ENCODE measurements at places on chromosomes 11 and 22. TPM values are rescaled to one million over a fixed set of nuclear protein-coding genes. Genes with fewer than 3 reads are reported as not detected.

Gene SLC22A6
- total RNA-seq: not detected

Gene CCDC15
- not detected for total RNA-seq

Gene SCN2B
- 0.11 TPM for total RNA-seq

Gene VPREB3
- not detected for total RNA-seq

GRCh38 chr11:1163911-1164735 lies 6.4 kb downstream of the MUC5AC start:
- H3K4me1 ChIP-seq: no peaks in the 10 kb centered on the region
- no peak overlapping the region for H3K27ac ChIP-seq
- H3K36me3 ChIP-seq: no peaks in the 10 kb centered on the region
- DNase-seq: no peak
- no peaks in the 10 kb centered on the region for H3K27me3 ChIP-seq

GRCh38 chr11:122173587-122173986 lies 57.6 kb upstream of the BLID start:
- peak overlapping the region; percentile 72 for H3K27ac ChIP-seq
- no peak for DNase-seq
- no peaks in the 10 kb centered on the region for H3K4me1 ChIP-seq
- peak overlapping the region; percentile 12 for H3K4me3 ChIP-seq
- H3K36me3 ChIP-seq: no peaks in the 10 kb centered on the region
- H3K27me3 ChIP-seq: no peaks in the 10 kb centered on the region

DNA sequence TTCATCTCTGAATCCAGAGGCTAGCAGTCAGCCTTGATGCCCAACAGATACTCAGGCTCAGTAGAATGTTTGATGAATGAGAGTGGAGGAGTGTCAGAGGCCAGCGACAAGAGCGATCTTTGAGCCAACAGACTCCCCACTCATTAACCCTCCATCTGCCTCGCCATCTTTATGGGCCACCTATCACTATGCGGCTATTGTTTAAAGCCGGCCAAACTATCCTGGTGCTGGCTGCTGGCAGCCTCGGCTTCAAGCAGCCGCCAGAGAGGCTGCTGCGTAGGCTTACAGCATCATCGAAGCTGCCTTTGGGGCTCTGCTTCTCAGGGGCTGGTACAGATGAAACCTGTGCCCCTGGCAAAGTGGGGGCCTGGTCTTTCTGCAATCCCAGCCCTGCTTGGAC lies 525.6 kb downstream of the INSC start:
- DNase-seq: no peak
- H3K36me3 ChIP-seq: no peaks in the 10 kb centered on the region
- H3K4me1 ChIP-seq: no peaks in the 10 kb centered on the region
- no peak overlapping the region for H3K4me3 ChIP-seq

DNA sequence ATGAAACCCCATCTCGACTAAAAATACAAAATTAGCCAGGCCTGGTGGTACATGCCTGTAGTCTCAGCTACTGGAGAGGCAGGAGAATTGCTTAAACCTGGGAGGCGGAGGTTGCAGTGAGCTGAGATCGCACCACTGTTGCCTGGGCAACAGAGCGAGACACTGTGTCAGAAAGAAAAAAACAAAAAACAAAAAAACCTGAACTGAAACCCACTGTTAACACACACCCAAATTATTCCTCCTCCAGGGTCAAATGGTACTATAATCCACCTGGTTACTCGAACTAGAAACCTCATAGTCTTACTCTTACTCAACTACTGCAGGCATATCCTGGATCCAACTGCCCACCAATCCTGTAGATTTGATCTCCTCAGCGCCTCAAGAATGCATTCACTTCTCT lies 35.5 kb downstream of the USP28 start:
- no peak overlapping the region for H3K27ac ChIP-seq
- no peaks in the 10 kb centered on the region for H3K27me3 ChIP-seq
- H3K4me1 ChIP-seq: no peaks in the 10 kb centered on the region
- no peak overlapping the region for H3K4me3 ChIP-seq
- DNase-seq: no peak
- peaks cover 32% of the 10 kb centered on the region for H3K36me3 ChIP-seq

GRCh38 chr11:92977401-92977800 lies 8.0 kb downstream of the MTNR1B start:
- DNase-seq: no peak
- no peaks in the 10 kb centered on the region for H3K27me3 ChIP-seq
- no peaks in the 10 kb centered on the region for H3K4me1 ChIP-seq
- H3K4me3 ChIP-seq: no peak overlapping the region
- H3K36me3 ChIP-seq: no peaks in the 10 kb centered on the region

DNA sequence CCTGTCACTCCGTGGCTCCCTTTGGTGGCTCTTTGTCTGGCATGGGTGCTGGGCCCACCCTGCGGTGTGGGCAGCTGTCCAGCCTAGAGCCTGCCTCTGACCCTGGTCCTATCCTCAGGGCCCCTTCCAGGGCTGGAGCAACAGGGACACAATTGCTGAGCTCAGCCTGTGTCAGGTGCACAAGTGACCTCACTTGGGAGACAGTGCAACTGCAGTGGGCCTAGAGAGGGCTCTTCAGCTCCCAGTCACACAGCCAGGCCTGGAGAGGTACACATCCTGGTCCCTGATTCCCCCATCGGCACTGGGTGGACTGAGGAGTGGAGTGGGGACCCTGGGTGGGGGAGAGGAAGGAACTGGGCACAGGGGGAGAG lies 43.9 kb downstream of the RTN4R start:
- H3K27ac ChIP-seq: peak overlapping the region; percentile 72
- DNase-seq: no peak
- no peaks in the 10 kb centered on the region for H3K27me3 ChIP-seq
- no peak overlapping the region for H3K4me3 ChIP-seq

DNA sequence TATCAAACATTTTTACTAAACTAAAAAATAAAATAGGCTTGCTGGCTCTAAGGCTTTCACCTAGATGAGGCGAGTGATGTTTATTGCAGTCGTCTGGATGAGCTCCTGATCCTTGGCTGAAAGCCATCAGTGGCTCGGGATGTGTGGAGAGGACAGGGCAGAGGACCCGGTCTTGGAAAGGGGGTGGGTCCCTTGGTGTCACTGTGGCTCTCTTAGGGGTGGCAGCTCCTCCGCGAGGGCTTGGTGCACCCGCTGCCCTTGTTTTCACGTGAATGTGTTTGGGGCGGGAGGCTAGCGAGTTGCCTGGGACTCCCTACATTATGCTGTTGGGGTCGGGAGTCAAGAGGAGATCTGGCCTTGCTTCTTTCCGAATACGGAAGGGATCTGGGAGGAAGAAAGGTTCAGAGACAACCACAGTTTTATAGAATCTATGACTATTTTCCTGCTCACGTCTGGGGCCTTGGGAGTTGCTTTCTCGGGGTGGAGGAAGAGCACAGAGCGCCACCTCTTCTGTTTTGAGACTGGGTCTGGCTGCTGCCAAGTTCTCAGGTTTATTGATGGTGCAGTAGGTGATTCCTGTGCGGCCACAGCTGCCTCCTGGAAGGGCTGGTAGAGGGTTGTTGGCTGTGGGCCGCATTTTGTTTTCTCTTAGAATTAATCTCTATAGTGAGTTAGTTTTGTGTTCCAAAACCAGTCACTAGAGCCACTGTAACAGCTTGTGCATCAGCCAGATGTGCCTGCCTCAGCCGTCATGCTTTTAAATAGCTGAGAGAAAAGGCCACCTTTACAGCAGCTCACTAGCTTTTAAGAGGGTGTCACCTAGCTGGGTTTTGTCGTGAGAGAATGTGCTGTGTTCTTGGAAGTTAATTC lies 12.8 kb downstream of the TBC1D22A start:
- DNase-seq: no peak
- H3K36me3 ChIP-seq: no peaks in the 10 kb centered on the region
- H3K4me3 ChIP-seq: no peak overlapping the region
- H3K27me3 ChIP-seq: no peaks in the 10 kb centered on the region

- no peaks in the 10 kb centered on the region for H3K27me3 ChIP-seq
- no peak for DNase-seq
- no peaks in the 10 kb centered on the region for H3K4me1 ChIP-seq
- H3K36me3 ChIP-seq: no peaks in the 10 kb centered on the region
These were observed 423.9 kb upstream of the CHORDC1 start for GRCh38 chr11:90646706-90647105.

DNA sequence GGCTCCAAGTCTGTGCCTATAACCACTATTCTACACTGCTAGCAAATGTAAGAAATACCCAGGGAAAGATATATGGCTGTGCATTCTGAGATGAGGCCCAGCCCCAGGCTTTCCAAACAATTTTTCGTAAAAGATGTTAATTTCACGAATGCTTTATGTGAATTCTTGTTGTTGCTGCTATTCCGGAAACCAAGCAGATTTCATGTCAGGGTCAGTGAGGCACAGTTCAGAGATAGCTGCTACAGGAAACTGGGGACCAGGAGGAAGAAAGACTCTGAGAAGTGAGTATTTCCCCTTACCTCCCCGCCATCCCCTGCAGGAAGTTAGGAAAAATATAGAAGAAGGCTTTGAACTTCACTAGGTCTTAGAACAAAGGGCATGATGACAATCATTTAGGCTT lies 84.7 kb upstream of the TP53I11 start:
- DNase-seq: no peak
- H3K4me3 ChIP-seq: no peak overlapping the region
- no peaks in the 10 kb centered on the region for H3K27me3 ChIP-seq
- H3K4me1 ChIP-seq: no peaks in the 10 kb centered on the region
- no peak overlapping the region for H3K27ac ChIP-seq

GRCh38 chr22:45036154-45036553 lies 26.3 kb upstream of the PHF21B start:
- DNase-seq: no peak
- no peak overlapping the region for H3K4me3 ChIP-seq
- no peaks in the 10 kb centered on the region for H3K36me3 ChIP-seq
- no peak overlapping the region for H3K27ac ChIP-seq
- no peaks in the 10 kb centered on the region for H3K27me3 ChIP-seq

DNA sequence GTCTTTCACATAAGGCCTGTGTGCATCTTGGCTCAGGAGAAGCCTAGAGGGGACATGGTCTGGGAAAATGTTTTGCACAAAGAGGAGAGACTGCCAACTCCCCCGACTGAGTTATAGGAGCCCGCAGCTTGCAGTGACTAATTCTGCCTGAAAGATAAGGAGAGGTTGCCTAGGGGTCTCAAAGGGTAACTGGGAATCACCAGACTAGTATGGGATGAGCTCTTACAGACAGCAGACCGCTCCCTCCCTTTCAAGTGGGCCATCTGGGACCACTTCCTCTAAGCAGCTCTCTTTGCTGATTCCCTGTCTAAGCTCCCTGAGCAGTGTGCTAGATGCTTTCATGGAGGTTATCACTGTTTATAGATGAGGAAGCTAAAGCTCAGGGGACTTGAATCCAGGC lies 105.1 kb downstream of the TENM4 start:
- no peaks in the 10 kb centered on the region for H3K4me1 ChIP-seq
- H3K4me3 ChIP-seq: no peak overlapping the region
- no peak for DNase-seq
- H3K27ac ChIP-seq: no peak overlapping the region

GRCh38 chr11:76783896-76784813 lies 999 bp downstream of the TSKU start:
- DNase-seq: no peak
- H3K4me1 ChIP-seq: no peaks in the 10 kb centered on the region
- no peaks in the 10 kb centered on the region for H3K27me3 ChIP-seq
- H3K4me3 ChIP-seq: peak overlapping the region; percentile 86
- H3K36me3 ChIP-seq: no peaks in the 10 kb centered on the region

GRCh38 chr11:72072348-72072747 lies 8.0 kb downstream of the NUMA1 start:
- H3K4me3 ChIP-seq: no peak overlapping the region
- no peak for DNase-seq
- no peaks in the 10 kb centered on the region for H3K36me3 ChIP-seq
- H3K27me3 ChIP-seq: no peaks in the 10 kb centered on the region
- peaks cover 31% of the 10 kb centered on the region for H3K4me1 ChIP-seq

GRCh38 chr22:30941363-30941740 lies 27.2 kb downstream of the MORC2 start:
- H3K27me3 ChIP-seq: no peaks in the 10 kb centered on the region
- peaks cover 84% of the 10 kb centered on the region for H3K36me3 ChIP-seq
- no peak for DNase-seq
- H3K27ac ChIP-seq: peak overlapping the region; percentile 22
- H3K4me1 ChIP-seq: peaks cover 5% of the 10 kb centered on the region
- H3K4me3 ChIP-seq: no peak overlapping the region

DNA sequence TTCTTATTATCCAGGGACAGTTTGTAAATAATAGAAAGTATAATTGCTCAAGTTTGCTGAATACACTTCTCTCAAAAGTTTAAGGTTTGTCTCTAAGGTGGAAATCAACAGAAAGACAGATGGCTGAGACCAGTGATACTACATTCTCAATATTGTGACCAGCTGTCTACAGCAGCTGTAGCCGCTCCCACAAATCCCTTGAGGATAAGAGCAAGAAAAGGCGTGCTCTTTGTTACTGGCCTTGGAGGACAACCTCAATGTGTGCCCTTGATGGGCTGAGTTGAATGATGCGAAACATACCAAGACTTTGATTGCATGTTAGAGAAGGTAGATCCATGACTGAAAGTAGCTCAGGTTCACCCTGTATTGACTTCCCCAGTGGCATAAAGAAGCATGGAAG lies 6.1 kb downstream of the OR6M1 start:
- H3K4me1 ChIP-seq: no peaks in the 10 kb centered on the region
- H3K27me3 ChIP-seq: no peaks in the 10 kb centered on the region
- H3K4me3 ChIP-seq: no peak overlapping the region
- no peak overlapping the region for H3K27ac ChIP-seq

DNA sequence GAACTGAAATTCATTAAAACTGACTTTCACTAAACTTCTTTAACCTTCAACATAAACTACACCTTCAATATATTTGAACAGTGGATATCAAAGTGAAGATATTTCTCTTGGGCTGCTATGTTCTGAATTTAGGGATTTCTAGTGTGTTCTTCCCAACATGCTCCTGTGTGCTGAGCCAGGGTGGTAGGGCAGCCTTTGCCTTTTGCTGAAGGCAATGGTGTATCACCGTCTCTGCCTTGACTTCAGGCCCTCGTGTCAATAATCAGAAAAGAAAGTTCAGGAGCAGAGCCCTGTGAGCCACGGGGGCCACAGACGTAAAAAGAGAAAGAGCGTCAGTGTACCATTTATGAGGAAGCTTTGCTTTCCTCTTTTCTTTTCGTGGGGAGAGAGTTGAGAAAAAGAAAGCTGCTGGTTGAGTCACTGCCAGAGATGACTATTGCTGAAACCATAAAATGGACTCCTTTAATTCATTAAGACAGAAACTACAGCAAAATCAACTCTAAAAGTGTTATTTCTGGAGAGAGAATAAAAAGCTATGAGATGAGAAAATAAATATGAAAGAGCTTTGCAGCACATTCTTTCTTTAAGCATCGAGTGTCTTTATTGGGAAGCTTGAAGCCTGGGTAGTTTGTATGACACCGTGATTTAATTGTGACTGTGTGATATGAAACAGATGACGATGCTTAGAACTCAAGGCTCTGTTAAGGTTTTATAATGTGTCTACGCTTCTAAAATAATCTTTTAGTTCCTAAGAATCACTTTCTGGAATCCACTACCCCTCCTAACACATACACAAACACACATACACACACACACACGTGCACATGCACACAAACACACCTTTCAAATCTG lies 271.8 kb upstream of the MTNR1B start:
- DNase-seq: no peak
- H3K27ac ChIP-seq: no peak overlapping the region

GRCh38 chr22:37588546-37589215 lies 8.8 kb upstream of the LGALS2 start:
- no peak overlapping the region for H3K27ac ChIP-seq
- no peaks in the 10 kb centered on the region for H3K36me3 ChIP-seq
- no peaks in the 10 kb centered on the region for H3K27me3 ChIP-seq
- no peak for DNase-seq

GRCh38 chr11:934527-934926 lies 8.9 kb downstream of the AP2A2 start:
- no peak for DNase-seq
- H3K36me3 ChIP-seq: peaks cover 4% of the 10 kb centered on the region
- H3K4me3 ChIP-seq: no peak overlapping the region
- H3K27me3 ChIP-seq: no peaks in the 10 kb centered on the region
- H3K4me1 ChIP-seq: peaks cover 10% of the 10 kb centered on the region
- H3K27ac ChIP-seq: no peak overlapping the region
